ENCODE measurements at places on chromosomes 16 and 17.

- peak; percentile 77 for DNase-seq
Measured at GRCh38 chr17:20226814-20227482, 217.8 kb downstream of the SPECC1 start.

GRCh38 chr16:77409311-77409710 lies 25.5 kb downstream of the ADAMTS18 start:
- peak; percentile 30 for DNase-seq

DNA sequence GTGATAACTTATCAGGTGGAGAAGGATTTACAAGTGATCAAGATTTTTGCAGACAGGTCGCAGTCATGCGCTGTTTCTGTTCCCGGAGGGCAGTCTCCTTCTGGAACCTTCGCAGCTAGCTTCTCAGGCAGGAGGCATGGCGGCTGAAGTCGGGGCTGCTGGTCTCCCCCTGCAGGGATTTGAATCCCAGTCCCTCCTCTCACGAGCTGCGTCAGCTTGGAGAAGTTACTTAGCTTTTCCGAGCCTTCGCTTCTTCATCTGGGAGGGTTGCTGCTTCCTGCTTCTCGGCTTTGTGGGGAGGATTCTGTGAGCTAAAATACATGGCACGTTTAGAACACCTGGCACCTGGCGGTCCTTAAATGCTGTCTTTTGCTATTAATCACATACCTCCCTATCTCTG lies 287.8 kb upstream of the FOXF1 start:
- DNase-seq: peak; percentile 76

GRCh38 chr16:49424961-49425360 lies 51.4 kb downstream of the C16orf78 start:
- DNase-seq: no peak

GRCh38 chr17:66855204-66855603 lies 20.3 kb downstream of the CACNG5 start:
- no peak for DNase-seq

GRCh38 chr16:72023962-72024361 lies 15.4 kb downstream of the DHODH start:
- DNase-seq: no peak

DNA sequence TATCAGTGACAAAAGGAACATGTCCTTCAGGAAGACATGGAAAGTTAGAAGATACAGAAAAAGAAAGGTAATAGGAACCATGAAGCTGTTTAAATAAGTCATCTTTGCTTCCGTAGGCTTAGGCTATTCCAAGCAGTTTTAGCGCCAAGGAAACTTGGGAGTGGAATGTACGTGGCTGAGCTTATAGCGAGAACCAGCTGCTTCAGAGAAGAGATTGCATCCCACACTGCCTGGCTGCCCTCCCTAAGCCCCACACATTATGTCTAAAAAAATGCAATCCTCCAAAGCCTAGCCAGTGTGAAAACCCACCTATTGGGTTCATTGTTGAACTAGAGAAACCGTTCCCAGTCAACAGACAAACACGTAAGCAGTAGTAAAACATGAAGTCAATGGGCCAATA lies 149.9 kb downstream of the SLC39A11 start:
- no peak for DNase-seq

- DNase-seq: peak; percentile 56
Measured at GRCh38 chr16:81696961-81697615, 82.0 kb upstream of the PLCG2 start.

DNA sequence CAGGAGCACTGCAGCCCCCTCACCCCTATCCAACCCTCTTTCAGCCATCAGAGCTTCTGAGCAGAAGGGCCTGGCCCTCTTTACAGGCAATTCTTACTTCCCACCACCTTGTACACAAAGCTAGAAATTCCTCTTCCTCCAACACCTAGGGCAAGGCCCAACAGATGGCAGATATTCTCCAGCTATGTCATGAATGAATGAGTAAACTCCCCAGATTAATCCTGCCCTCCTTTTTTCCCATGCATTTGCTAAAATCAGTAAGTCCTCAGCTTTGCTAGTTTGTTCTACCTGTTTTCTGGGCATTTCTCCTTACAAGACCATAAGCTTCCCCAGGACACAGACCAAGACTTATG lies 20.4 kb upstream of the MRPS23 start:
- DNase-seq: no peak

- peak; percentile 67 for DNase-seq
Measured at GRCh38 chr16:3983081-3983520, 102.6 kb upstream of the CREBBP start.

DNA sequence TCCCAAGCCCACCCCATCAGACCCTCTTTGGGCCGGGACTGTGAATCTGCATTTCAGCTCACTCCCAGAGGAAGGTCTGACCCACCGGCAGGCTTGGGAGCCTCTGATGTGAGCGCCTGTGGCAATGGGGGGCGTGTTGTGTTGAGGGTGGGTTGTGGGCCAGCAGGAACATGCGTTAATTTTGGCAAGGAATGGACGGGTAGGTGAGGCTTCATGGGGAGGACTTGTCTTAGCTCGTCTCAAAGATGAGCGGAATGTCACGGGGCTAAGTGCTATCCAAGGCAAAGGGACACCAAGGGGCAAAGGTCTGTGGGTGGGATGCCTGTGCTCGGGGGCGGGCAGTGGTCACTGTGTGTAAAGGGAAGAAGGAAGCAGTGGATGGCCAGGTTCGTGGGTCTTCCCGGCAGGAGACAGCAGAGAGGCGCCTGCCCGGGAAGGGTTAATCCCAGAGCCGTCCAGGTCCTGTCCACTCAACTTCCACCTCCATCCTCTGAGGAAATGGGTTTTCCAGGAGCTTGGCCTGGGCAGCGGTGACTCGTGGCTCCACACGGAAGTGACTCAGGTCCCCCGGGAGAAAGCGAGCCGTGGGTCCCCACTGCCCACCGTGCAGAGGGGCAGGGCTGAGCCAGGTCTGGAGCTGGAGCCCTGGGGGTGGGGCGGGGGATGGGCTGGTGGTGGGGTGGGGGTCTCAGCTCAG lies 17.4 kb downstream of the ADGRG1 start:
- peak; percentile 58 for DNase-seq

DNA sequence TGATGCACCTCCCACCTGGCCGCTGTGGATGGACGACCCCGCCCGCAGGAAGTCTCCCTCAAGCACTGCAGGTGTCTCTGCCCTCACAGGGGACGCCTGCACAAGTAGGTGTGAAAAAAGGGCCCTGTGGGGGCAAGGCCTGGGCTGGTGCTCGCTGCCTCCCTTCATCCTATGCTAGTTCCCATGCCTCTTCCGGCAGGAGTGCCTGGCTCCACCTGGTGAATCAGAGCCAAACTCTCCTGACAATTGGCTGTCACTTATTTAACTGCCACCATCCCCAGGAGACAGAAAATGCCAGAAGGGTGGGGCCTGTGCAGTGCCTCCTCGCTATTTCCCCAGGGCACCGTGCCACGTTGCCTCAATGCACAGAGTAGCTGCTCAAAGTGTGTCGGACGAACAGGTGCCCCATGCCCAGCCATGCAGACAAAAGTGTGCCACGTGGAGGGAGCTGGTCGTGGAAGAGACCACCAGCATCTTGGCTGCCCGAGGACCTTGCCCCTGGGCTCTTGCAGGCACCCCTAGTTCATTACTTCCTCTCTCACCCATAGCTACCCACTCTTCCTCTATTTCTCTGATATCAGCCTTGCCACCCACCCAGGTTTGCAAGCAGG lies 170.7 kb downstream of the SEC14L1 start:
- DNase-seq: no peak

- no peak for DNase-seq
Measured at GRCh38 chr17:34447406-34447805, 84.4 kb upstream of the CCL1 start.

GRCh38 chr16:62963846-62964245 lies 927.6 kb upstream of the CDH8 start:
- DNase-seq: no peak

GRCh38 chr17:45364531-45365390 lies 47.9 kb upstream of the MAP3K14 start:
- DNase-seq: peak; percentile 72

- no peak for DNase-seq
Measured at GRCh38 chr17:54736573-54736972, 164.1 kb upstream of the TOM1L1 start.

DNA sequence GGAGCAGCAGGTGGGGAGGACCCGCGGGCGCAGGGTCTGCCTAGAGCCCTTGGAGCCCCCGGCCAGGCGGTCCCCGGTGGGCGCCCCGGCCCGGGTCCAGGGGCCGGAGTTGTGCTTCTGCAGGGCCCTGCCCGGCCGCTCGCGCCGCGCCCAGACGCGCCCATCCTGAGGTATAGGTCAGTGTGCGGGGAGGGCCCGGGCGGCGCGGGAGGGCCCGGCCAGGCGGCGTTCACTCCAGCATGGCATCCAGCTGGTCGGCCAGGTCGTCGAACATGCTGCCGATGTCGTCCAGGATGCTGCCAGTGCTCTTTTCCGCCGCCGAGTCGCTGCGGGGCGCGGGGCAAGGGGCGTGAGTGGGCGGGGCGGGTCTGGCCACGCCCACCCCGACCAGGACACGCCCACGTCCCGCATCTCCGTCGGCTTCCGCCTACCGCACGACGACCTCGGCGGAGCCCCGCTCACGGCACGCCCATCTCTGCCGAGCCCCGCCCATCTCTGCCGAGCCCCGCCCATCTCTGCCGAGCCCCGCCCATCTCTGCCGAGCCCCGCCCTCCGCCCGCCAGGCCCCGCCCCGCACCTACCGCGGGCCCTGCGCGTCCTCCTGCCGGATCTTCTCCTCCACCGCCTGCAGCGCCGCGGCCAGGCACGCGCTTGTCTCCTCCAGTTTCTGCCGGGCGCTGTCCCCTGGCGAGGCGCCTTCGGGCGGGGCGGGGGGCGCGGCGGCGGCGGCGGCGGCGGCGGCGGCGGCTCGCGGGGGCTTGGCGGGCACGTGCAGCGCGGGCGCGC lies 17.9 kb downstream of the CASKIN1 start:
- no peak for DNase-seq

DNA sequence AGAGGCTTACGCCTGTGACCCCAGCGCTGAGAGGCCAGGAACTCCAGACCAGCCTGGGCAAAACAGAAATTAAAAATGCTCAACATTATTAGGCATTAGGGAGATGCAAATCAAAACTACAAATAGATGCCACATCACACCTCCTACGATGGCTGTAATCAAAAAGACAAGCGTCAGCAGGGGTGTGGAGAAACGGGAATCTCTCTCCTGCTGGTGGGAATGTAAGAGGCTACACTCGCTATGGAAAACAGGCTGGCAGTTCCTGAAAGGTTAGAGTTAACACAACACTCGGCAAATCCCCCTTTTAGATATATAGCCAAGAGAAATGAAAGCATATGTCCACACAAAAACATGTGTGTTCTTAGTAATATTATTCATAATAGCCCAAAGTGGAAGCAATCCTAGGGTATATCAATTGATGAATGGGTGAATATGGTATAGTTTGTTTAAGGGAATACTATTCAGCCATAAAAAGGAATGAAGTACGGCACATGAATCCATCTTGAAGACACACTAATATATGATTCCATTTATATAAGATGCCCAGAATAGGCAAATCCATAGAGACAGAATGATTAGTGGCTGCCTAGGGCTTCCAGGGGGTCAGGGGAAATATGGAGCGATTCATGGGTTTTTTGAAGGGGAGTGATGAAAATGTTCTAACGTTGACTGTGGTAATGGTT lies 1.8 kb upstream of the NPRL3 start:
- DNase-seq: no peak

DNA sequence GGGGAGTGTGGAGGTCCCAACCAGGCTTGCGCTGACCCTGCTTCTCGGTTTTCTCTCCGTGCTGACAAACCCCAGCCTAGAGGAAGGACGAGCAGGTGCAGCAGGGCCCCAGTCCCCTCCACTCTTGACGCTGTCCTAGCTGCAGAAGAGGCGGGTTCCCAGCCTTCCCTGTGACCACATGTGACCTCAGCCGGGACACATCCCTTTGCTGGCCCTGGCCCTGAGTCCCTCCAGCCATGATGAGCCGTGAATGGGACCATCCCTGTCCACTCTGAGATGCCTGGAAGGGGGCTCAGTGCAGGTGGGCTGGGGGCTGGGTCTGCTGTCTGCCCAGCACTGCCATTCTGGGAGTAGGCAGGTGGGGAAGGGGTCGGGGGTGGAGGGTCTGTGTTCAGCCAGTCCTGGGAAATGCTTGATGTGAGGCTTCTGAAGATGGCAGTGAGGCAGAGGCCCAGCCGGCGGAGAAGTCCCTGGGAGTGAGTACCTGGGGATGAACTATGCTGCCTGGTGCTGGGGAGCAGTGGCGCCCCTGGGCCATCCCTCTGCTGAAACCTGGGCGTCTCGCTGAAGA lies 1.9 kb upstream of the TUBB3 start:
- no peak for DNase-seq

DNA sequence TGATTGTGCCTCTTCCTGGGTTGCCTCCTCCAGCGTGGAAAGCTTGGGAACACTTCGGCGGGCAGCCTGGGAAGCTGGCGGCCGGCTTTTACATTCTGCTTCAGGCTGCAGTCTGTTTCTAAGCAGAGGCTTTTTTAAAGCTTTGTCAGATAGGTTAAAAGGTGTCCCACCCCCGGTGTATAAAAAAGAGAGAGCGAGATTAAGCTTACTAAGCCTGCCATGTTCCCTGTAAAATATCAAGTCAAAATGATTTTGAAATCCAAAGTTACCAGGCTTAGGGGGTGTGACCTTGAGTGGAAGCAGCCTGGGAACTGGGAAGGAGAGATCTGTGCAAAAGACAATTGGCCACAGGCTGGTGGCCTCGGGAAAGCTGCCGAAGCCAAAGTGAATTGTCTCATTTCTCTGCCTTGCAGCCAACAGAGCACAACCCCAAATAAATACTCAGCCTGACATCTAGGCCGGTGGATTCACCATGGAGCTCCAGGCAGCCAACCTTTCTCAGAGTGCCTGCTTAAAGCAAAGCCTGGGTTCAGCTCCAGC lies 254.5 kb downstream of the FTO start:
- DNase-seq: no peak

DNA sequence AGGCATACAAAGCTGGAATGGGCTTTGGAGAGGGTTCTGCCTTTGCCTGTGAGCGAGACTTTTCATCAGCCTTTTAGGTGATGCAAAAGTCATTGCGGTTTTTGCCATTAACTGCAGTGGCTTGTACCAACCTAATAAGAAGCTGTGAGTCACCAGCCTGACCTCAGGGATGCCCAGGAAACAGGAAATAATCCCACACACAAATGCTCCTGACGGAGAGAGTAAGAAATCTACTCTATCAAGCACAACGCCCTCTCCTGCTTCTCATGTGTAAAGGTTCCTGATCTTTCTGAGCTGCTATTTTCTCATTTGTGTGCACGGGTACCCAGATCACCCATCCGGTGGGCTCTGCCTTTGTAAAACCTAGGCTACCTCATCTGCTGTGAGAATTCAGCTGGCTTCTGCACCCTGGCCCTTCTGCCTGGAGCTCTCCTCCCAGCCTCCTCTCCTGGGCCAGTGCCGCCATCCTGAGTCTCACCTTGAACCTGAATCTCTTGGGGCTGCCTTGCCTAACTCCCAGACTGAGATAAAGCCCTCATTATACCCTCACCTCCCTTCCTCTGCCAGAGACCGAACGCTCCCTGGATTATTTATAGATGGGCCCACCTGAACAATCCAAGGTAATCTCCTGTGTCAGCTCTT lies 299.7 kb downstream of the C16orf95 start:
- peak; percentile 88 for DNase-seq

- no peak for DNase-seq
Measured at GRCh38 chr16:85564277-85565051, 48.7 kb upstream of the GSE1 start.

All from mesenchymal stem cell (in vitro differentiated cells and primary cell).